T-helper 9 cell (primary cell): ENCODE measurements at places on chromosomes 3 and 15.

- DNase-seq, result no peak
Measured at GRCh38 chr15:54519577-54519976, 541.3 kb downstream of the UNC13C start.

DNA sequence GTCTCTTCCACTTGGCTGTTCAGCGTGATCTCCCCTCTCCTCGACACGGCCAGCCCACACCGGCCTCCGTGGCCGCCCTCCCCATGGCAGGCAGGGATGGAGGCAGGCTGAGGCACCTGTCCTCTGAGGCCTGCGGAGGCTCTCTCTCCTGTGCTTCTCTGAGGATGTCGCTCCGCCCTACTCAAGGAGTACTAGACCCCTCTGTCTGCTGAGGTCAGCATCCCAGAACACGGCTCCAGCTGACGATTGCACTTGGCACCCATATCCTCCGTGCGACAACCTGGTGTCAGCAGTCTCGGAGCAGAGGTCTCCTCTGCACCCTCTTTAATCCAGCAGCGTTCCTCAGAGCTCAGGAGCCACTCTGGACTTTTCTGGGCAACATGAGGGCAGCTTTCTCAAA lies 322.6 kb downstream of the OCA2 start:
- DNase-seq, result no peak

DNA sequence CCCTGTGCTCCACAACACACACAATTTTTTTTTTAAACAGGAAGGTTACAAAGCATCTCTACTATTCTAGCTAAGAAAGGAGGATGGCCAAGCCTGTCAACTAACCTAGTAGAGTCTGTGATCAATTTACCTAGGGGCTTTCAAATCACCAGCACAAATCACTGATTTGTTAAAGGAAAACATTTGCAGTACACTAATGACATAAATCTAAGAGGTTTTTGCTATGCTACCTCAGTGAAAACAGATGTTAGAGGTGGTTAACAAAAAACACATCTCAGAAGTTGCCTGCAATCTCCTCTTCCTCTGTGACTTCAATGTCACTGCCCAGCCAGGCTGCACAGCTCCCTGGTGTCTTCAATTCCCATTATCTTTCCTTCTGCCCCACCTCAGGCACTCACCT lies 72.0 kb downstream of the RAD18 start:
- no peak for DNase-seq

DNA sequence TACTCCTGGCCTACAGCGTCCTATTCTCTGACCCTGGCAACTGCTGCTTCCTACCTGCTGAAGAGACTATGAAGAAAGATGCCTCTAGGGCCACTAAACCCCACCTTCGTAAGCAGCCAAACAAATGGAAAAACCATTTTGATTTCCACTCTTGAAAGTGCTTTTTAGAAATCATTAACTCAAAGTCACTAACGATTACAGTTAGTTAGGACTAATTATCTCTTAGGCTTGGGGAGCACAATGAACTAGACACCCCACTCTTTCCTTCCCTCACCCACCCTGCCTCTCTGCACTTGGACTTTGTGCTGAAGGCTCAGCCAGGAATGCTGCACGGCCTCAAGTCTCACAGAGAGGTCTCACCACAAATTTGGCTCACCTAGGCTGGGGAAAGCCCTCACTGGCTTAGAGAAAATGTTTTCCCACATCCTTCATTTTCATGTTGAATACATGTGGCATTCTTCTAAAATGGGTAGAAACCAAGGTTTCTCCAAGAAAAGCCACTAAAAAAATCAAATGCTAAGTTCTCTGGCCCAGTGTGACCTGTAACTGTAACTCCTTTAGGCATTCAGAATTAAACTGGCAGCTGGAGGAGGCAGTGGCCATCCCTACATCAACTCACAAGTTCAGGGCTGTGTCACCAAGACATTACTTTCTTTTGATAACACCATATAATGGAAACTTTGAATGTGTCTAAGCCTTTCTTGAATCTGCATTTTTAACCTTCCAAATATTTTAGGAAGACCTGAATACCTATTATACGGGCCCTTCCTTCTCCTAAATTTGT lies 47.1 kb downstream of the NPTN start:
- no peak for DNase-seq

DNA sequence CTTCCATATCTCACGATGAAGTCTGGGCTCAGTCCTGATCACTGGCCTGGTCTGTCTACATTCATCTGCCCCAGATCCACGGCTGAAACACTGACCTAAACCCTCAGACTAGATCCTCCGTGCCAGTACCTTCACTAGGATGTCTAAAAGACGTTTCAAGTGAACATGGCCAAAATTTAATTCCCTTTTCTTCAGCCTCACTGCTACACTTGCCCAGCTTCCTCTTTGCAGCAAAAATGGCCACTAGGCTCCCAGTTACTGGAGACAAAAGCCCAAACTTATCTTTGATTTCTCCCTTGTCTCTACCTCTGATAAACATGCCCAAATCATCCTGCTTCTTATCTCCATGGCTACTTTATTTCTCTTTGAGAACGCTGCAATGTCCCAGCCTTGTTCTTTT lies 1.7 kb downstream of the RASSF1 start:
- DNase-seq, result no peak

- DNase-seq, result no peak
Measured at GRCh38 chr3:186097317-186097662, 11.6 kb downstream of the ETV5 start.

DNA sequence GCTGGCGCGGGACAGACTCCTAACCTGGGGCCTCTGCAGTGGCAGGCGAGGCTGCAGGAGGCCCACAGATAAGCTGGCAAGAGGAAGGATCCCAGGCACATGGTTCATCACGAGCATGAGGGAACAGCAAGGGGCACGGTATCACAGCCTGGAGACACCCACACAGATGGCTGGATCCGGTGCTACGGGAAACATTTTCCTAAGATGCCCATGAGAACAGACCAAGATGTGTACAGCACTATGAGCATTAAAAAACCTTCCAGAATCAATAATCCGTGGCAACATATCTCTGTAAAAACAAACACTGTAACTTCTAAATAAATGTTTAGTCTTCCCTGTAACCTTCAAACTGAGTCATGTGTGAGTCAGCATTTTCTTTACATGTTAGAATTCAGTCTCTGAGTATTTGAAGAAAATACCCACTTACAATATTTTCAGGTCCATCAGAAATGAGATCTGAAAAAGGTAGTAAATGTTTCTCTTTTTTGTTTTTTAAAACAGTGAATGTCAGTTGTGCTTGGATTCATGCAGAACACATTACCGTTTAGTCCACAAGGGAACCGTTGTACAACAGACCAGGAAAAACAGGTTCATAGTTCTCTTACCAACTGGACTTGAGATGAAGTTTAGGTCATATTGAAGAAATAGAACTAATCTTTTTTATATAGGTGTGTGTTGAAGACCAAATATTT lies 75.9 kb downstream of the BOC start:
- no peak for DNase-seq

- DNase-seq, result no peak
Measured at GRCh38 chr3:131091768-131092167, 65.1 kb downstream of the NEK11 start.
